ENCODE measurements at places on chromosomes 6 and 20.

- no peak for DNase-seq
Measured at GRCh38 chr6:14545496-14545895, 427.9 kb downstream of the CD83 start.

GRCh38 chr6:44008821-44009370 is 118.4 kb downstream of the MRPL14 start:
- no peak for DNase-seq

- DNase-seq = peak; percentile 94
Measured at GRCh38 chr20:51562332-51563173, 20.0 kb upstream of the NFATC2 start.

DNA sequence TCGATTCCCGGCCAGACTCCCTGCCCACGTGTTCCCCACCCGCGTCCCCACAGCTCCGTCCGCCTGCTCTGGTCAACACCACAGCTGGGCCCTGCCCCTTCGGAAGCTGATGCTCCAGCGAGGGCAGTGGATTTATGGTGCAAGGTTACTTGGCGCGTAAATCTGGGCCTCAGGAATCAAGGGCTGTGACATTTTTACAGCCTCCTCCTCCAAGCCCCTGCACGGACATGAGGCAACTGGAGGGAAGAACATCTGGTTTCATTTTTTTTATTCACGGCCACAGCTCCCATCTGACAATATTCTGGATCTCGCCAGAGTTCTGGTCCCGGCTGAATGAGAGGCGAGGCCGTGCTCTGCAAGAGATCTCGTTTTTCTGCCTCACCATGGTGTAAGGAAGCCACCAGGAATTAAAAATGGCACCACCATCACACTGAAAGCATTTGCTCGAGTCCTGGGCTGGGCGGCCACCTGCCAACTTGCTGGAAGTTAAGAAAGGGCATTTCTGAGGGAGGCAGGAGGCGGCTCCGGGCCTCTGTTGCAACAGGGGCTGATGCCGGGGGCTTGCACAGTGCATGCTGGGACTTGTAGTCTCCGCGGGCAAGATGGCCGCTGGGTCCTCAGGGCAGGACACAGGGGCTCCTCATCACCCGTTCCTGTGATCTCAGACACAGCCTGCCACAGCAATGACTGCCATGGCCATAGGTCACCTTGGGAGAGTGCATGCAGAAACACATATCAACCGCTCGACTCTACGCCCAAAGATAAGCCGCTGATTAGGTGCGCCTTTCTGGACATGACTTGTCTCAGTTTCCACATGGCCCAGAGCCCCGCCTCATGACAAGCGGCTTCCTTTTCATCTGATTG is 148.5 kb downstream of the LY86 start:
- DNase-seq = peak; percentile 70

DNA sequence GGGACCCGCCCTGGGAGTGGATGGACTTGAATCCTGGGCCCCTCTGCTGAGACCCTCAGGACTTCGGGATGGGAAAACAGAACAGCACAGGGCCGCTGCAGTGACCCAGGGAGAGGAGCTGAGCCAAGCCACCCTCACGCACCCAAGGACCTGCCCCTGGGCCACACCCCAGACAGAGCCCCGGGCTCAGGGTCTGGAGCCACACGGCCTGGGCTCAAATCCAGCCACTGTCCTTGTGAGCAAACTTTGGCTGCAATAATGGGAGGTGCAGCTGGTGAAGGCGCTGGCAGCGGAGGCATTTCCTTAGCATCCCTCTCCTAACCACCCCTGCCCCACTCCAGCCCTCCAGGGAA is 207.7 kb downstream of the PREX1 start:
- DNase-seq = no peak

All from fibroblast of upper back skin (primary cell).